ENCODE measurements at places on chromosomes 11 and 22.

DNA sequence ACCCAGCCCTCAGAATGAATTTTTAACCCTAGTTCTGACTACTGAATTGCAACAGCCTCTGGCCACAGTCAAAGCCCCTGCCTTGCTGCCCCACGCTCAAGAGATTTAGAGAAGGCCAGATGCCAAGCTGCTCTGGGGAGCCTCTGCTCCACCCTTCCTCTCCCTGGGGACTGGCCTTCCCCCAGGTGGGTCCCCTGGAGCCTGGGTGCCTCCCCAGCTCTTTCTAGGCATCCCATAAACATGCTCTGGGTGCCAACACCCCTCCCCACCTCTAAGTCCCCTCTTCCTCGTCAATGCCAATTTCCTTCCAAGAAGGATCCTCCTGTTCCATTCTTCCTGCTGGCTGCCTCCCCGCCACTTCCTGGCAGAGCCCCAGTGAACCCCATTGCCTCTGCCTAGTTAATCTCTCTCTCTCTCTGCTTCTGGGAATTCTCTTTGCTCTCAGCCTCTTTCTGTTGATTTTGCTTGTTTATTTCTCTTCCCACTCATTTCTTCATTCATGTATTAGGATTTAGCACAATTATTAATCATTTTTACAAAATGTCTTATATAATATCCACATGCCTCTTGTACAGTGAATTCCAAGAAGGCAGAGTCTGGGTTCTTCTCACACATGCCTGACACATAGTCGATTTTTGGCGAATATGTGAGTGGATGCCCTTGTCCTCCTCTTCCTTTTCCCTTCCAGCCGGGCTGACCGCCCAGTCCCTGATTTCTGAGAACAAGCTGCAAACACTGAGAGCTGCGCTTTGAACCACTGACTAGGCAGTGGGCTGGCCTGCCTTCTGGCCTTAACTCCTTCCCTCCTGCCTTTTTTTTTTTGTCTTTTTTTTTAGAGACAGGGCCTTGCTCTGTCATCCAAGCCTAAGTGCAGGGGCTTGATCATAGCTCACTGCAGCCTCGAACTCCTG, 17.5 kb downstream of the UQCR10 start:
- no peak for DNase-seq

DNA sequence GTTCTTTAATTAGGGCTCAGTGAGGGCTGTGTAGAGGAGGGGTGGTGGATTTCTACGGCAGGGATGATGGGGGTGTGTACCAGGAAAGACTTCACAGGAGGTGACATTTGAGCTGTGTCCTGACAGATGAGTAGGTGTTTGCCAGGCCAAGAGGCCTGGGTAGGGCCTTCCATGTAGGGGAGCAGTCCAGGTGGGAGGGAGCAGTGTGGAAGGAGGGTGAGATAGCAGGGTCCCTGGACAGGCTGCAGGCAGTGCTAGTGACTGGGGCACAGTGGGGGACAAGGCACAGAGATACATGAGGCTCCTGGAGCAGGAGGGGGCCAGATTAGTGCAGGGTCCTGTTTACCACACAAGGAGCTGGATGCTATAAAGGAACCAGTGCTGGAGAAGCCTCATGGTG, 147.9 kb upstream of the CADM1 start:
- no peak for DNase-seq

DNA sequence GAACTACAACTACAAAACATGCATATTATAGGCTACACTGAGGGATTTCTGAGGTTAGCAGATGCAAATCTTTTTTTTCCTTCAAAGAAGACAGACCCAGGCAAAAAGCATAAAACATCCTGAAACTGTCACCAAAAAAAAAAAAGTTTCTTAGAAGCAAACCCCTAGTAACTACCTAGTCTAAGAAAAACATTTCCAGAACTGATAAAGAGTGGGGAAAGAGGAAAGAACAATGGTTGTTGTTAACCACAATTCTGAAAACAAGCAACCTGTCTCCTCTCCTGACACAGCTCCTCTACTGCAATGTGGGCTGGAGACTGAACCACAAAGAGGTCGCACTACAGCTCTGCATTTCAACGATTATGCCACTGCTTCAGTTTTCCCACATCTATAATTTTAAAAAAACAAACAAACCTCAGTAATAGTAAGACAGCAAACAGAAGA, 15.0 kb downstream of the DENND5A start:
- no peak for DNase-seq

DNA sequence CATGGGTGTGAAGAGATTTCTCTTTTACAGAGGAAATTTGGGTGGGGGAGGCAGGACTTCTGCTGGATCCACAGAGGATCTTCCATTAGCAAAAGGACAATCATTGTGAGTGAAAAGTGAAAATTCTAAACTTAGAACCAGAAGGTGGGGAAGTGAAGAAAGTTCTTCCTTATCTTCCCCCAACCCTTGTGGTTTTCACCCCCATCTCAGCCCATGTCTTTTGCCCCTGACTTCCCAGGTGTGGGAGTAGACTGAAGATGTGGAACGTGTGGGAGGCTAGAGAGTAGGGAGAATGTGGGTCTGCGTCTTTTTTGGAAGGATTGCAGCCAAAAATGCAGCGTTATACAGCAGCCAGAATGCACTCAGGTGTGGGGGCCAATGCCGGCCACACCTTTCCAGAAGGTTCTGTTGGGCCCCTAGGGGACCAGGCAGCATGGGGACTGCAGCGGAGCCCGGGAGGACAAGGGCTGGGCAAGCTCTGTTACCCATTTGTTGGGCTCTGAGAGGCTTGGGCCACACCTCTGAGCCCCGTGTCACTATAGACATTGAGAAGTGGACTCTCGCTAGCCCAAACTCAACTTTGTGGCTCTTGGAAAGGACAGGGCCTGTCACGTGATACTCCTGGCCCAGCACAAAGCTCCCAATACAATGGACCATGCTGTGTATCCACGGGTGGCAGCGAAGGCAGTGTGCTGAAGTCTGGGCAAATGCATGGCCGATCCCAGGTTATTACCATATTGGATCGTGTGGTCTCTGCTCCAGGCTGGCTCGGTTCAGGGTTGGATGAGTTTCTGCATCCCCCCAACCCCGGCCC, 32.8 kb upstream of the LINC01488 start:
- DNase-seq = no peak
